ENCODE measurements at places on chromosomes 1 and 21.

DNA sequence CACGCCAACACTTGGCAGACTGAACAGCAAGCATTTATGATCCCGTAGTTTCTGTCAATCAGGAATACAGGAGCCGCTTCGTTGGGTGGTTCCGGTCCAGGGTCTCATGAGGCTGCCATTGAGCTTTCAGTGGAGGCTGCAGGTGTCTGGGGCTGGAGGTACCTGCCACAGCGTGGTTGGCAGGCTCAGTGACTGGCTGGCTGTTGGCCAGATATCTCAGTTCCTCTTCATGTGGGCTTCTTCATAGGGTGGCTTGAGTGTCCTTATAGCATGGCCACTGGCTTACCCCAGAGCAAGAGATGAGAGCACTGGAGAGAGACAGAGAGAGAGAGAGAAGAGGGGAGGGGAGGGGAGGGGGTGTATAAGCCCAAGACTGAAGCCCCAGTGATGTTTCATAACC, 29.3 kb downstream of the PIK3CD start:
- DNase-seq = no peak

DNA sequence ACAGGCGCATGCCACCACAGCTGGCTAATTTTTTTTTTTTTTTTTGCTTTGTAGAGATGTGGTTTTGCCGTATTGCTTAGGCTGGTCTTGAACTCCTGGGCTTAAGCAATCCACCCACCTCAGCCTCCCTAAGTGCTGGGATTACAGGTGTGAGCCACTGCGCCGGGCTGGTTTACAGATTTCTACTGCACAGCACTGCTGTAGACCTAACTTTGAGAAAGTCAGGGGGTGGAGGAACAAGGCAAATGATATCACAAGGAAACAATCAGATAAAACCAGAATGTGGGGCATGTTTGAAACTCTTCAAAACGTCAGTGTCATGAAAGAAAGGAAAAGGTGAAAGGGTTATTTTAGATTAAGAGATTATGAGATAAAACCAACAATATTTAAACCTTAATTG, 45.3 kb downstream of the URB2 start:
- DNase-seq = no peak

- no peak for DNase-seq
Measured at GRCh38 chr1:205735218-205735617, 14.8 kb downstream of the NUCKS1 start.

DNA sequence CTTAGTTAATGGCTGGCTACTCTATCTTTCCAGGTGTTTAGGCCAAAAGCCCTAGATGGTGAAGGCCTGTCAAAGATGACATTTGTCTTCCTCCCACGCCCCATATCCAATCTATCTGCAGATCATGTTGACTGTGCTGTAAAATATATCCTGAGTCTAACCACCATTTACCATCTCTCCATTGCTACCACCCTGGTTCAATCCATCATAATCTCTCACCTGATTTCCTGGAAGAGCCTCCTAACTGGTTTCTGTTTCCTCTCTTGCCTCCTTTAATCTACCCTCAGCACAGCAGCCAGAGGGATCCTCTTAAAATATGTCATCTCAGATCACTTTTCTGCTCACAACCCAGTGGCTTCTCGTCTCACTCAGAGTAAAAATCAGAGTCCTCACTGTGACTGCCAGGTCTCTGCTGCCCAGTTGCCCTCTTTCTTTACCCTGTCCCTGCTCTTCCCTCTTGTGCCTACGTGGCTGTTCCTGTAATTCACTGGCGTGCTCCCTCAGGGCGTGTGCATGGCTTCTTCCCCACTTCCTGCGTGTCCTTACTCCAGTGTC, 17.8 kb downstream of the TMEM50A start:
- no peak for DNase-seq

- no peak for DNase-seq
Measured at GRCh38 chr1:39295901-39296300, 91.4 kb downstream of the MACF1 start.

DNA sequence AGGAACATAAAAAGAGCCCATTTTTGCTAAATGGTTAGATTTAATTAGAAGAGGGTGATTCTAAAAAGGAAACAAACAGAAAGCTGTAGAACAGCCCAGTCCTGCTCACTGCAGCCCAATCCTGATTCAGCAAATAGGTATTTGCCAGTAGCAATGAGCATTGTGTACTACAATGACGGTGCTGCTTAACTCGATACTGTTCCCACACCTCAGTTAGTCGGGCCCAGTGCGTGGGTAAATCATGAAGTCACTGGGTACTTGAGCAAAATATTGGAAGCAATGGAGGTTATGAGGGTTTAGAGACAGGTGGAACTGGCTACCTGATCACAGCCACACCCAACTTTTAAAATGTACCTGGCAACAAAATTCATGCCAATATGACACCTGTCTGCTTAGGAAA, 101.5 kb upstream of the ADGRL2 start:
- no peak for DNase-seq

Data from gastrocnemius medialis (tissue), 4 donors.